ENCODE measurements at places on chromosomes 4 and X.
A peak's percentile ranks its signal among the peaks of the same experiment; 100 is the strongest.

DNA sequence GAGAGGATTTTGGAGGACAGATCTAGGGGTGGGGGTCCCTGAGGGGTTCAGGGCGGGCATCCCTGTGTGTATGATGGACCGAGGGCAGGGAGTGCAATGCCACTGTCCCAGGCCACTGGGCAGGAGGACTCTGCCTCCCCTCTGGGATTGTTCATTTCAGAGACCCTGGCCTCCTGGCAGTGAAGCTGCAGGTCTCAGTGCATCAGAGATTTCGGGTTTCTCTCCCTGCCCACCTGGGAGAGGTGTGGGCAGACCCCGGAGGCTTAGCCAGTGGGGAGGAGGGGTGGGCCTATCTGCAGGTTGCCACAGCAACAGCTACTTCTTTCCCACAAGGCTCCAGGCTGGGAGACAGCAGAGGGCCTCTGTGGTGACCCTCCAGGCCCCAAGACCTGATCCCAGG is 80.1 kb upstream of the LRPAP1 start:
- DNase-seq, result no peak

- DNase-seq, result no peak
Measured at GRCh38 chr4:159009521-159009920, 93.4 kb upstream of the RAPGEF2 start.

GRCh38 chr4:95614684-95615205 is 66.0 kb upstream of the UNC5C start:
- DNase-seq, result no peak

DNA sequence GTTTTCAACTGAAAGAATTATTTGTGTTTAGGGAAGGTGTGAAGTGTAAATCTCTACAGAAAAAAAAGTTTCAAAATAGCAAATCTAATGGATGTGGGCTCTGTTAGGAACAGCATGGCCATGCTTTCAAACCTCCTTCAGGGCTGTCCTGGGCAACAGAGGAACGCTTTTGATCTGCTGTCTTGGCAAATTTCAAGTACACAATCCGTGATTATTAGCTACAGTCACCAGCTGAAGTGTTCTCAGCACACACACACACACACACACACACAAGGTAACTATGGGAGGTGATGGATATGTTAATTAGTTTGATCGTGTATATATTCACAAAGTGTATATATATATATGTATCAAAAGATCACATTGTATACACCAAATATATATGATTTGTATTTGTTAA is 40.5 kb upstream of the HELT start:
- no peak for DNase-seq

DNA sequence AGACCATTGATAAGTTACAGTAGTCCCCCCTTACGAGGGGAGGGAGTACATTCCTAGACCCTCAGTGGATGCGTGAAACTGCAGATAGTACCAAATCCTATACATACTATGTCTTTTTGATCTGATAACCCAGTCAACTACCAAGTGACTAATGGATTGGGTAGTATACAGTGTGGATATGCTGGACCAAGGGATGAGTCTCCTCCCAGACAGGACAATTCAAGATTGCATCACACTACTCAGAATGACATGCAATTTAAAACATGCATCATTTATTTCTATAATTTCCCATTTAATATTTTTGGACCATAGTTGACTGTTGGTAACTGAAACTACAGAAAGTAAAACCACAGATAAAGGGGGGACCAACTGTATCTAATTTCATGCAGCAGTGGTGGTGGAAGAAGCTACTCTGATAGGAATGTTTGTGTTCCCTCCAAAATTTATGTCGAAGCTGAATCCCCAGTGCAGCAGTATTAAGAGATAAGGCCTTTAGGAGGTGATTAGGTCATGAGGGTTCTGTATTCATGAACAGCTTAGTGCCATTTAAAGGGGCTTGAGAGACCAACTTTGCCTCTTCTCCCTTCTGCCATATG is 11.9 kb downstream of the HADH start:
- DNase-seq, result no peak

GRCh38 chr4:84879651-84880200 is 86.8 kb downstream of the WDFY3 start:
- no peak for DNase-seq

GRCh38 chr4:14719053-14719452 is 283.2 kb upstream of the CPEB2 start:
- DNase-seq, result no peak

GRCh38 chr4:78320349-78320935 is 231.1 kb upstream of the ANXA3 start:
- no peak for DNase-seq

- DNase-seq, result no peak
Measured at GRCh38 chr4:100960232-100960631, 387.1 kb downstream of the PPP3CA start.

DNA sequence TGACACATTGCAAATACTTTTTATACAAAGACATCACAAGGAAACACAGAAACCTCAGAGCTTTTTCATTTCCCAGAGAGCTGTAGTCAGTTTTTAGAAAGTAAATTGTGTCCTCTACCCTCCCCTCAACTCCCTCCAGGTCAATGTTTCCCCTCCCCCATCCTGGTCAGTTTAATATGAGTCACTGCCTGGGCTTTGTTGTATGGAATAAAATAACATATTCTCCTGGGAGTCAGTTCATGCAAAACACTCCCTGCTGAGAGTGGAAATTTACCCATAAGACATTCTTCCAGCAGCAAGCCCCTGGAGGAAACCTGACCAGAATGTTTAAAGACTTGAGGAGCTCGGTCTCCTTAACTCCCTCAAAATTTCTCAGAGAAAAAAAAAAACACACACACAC is 270.1 kb upstream of the LDB2 start:
- DNase-seq, result no peak

GRCh38 chr4:130233377-130234047 is 1137.6 kb downstream of the C4orf33 start:
- no peak for DNase-seq

- DNase-seq, result no peak
Measured at GRCh38 chrX:40844471-40844870, 109.1 kb upstream of the MED14 start.

- DNase-seq, result no peak
Measured at GRCh38 chrX:21373637-21374162, 518 bp upstream of the CNKSR2 start.

- DNase-seq, result no peak
Measured at GRCh38 chr4:165604181-165604580, 225.4 kb downstream of the CPE start.

DNA sequence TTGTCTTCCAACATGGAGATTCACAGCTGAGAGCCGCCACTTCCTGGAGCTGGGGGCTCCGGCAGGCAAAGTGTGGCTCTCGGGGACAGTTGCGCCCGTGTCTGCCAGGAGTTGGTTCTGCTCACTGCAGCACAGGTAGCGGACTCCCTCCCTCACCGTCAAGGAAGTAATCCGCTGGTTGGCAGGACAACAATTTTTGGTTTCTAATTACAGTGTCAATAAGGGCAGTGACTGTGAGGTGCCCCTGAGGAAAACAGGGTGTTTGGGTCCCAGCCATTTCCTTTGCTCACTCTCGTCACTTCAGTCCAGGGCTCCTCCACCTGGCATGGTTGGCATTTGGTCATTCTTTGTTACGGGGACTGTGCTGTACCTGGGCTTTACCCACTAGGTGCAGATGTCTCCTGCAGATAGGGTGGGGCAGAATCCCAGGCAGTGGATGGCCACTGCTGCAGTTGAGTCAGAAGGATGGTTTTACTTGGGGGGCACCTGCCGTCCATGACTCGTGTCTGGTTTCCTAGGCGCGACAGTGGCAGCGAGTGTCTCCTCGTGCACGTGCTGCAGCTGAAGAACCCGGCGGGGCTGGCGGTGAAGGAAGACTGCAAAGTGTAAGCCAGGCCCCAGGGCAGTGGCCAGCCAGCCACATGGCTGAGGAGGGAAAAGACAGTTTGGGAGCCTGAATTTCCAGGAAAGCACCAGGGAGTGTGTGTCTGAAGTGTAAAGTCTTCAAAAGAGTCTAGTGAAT is 32.1 kb upstream of the CLCN4 start:
- no peak for DNase-seq

DNA sequence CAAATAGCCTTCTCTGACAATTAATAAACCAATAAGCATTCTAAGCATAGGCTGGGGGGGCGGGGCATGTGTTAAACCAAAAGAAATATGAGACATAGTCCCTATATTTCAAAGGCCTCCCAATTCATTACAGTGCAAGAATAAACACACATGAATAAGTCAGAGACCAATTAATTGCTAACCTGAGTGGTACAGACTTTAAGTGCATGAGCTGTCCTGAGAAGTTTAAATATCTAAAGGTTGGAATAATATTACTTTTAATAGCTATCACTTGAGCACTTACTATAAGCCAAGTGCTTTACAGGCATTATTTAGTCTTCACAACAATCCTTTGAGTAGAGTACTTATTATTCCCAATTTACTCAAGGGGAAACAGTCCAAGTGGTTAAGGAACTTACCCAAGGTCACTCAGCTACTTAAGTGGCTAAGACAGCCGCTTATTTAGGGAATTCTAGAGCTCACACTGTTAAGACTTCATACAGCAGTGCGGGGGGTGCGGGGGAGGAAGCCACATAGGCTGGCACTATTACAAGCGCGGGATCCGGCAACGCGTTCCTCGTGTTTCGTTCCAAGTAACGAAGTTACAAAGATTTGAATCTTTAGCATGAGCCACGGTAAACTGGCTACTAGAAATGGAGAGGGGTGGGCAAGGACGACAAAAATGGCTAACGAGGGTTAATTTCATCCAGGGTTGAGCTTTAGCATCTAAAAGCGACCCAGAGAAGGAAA is 1.4 kb downstream of the THOC2 start:
- DNase-seq, result no peak

GRCh38 chr4:21009956-21010355 is 309.7 kb downstream of the PACRGL start:
- DNase-seq, result no peak

DNA sequence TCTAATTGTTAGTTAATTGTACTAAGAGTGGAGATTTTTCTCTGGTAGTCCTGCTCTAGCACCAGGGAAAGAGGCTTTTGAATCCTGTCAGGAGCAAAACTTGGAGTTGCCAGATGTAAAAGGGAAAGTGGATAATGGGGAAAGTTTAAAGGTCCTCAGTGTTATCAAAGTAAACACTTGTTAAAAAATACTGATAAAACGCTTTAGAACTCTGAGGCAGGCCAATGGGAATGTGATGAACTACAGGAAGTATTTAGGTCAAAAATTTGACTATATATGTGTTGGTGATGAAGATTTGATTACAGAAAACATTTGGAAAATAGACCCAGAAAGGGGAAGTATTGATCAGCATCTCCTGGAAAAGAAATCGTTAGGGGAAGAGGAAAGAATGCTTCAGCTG is 32.8 kb downstream of the SERPINA7 start:
- no peak for DNase-seq

GRCh38 chrX:69615779-69616456 is at the start of gene EDA:
Gene EDA, plus strand, starts transcription at chrX:69616113.
- DNase-seq, result peak; percentile 6

- no peak for DNase-seq
Measured at GRCh38 chr4:114783215-114783595, 184.6 kb downstream of the UGT8 start.

DNA sequence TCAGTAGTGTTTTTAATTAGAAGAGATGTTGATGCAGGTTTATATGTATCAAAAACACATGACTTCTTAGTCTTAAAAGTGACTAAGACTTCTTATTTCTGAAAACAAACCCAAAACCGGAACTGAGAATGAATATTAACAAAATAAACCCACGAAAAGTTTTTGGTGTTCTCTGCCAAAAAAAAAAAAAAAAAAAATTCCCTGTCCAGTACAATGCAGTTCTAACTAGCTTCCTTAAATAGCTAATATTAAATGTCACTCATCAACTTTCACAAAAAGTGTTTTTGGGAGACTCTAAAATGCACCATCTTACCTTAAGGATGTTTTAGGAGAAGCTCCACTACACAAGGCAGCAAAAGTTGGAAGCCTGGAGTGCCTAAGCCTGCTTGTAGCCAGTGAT is 2.0 kb downstream of the ANKRD37 start:
- DNase-seq, result no peak

DNA sequence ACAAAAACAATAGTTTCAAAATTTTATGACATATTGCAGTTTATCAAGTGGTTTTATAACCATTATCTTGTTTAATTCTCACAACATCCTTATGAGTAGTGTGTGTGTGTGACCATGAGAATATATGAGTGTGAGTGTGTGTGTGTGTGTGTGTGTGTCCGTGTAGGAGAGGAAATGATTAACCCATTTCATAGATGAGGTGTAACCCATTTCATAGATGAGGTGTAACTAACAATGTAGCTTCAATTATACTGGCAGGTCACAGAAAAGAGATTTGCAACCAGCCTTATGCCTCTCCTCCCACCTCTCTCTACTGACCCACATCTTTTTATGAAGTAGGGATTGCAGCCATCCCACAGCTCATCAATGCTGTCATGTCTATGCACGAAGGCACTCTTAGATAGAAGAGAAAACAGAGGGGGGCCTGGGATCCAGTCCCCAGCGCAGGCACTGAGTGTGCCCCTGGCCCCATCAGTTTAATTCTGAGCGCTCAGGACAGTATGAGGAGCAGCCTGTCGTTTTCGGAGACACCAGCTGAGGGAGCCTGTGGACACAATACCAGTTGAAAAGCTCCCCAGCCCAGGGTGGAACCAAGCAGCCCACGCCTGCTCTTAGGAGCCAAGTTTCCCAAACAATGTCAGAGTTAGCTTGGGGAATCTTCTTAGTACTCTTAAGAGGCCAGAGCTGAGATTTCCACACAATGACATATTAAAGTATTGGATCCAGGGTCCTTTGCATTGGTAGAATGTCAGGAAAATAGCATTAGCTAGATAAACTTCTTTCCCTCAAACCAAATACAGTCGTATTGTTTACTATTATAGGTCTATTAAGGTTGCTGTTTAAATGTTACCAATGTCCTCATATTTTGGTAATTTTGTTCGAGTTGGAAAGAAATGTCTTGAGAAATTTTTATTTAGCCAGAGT is 88.6 kb downstream of the PALLD start:
- DNase-seq, result no peak

GRCh38 chr4:180436361-180436760 is 1806.8 kb upstream of the TENM3 start:
- no peak for DNase-seq

GRCh38 chrX:69424161-69424560 is 80.0 kb upstream of the NALF2 start:
- DNase-seq, result no peak

GRCh38 chr4:48027653-48028052 is 11.1 kb downstream of the NIPAL1 start:
- DNase-seq, result no peak

- no peak for DNase-seq
Measured at GRCh38 chr4:168484626-168485025, 4.3 kb upstream of the DDX60L start.

DNA sequence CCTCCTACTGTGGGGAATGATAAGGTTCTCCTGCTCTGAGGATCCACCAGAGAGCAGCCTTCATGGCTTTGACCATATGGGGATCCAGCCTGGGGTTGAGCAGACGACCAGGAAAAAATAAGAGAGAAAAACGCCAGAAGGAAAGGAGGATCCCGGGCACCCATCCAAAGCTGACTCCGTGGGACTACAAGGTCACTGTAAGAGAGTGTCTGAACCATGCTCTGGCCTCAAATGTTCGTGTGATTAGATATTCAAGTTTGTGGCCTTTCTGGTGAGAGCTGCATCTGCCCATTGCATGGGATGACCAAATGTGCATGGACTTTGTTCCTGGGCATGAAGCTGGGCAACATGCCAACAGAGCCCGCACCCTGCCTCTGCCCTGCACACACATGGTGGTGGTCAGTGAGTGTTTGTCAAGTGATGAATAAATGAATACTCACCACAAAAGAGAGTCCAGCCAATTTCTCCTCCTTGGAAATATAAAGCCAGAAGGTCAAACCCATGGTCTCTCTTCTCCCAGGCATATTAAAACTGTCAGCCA is 346.0 kb upstream of the GATB start:
- no peak for DNase-seq

Data from activated CD8-positive, alpha-beta memory T cell treated with anti-CD3 and anti-CD28 coated beads for 4 hours (primary cell).